Activated naive CD4-positive, alpha-beta T cell treated with anti-CD3 and anti-CD28 coated beads for 36 hours (primary cell): ENCODE measurements at places on chromosomes 3 and 15.

DNA sequence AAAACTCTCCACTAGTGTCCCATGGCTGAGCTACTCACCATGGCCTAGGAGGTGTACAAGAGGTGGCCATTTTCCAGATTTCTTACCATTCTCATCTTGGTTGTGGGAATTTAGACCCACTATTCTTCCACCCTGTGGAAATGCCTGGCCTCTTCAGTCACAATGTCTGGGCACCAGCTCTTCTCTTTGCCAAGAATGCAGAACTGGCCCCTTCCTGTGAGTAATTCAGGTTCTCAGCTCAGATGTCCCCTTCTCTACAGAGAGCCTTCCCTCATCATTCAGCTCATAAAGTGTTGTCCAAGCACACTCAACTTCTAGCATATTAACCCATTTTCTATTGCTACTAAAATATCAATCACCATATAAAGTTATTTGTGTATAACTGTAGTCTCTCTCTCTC is 575.5 kb upstream of the KCNMB2 start:
- no peak for DNase-seq

DNA sequence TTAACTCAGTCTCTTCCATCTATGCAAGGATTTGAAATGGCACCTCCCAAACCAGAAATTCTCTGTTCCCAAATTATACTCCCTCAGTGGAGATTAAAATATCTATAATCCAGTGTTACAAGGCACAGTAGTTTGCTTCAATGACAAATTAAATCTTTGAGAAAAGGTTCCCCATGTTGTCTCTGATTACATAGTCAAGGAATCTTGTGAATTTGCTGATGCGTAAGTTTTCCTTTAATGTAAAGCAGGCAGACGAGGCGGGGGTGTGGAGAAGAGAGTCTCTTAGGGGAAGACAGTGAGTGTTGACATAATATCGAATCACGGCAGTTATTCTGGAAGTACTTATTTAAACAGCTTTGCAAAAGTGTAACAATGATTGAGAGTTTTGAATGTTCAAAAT is 236.4 kb upstream of the RARB start:
- DNase-seq, result no peak

DNA sequence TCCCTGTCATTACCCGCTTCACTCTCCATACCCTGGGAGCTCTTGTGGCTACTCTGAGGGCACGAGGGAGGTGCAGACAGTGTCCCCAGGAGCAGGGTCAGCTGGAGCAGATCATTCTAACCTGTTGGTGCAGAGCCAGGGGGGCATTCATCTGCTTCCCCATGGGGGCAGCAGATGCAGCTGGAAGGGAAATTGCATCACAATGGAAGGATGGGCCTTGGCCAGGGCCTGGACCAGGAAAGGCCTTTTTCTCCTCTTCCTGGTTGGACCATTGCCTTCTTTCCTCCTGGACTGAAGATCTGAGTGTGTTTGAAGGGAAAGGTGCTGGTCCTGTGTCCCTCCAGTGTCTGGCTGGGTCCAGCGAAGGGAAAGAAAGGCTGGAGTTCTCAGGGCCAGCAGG is 55.7 kb downstream of the EPHB1 start:
- DNase-seq, result no peak

DNA sequence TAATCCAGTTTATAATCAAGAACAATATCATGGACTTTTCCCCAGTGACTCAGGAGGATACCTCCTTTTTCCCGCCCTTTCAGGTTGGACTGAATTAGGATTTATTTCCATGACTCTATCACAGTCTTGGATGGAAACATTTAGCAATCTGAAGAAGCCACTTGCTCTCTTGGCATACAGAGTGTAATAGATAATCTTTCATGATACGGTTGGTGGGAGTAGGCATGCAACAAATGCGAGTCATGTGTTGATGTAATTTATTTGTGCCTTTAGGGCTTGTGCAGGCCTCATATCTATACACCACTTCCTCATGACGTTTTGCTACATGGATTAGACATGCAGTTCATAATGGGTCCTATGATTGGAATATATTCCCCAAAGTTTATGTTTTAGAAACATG is 54.2 kb upstream of the MCTP2 start:
- DNase-seq, result no peak

GRCh38 chr15:83928878-83929418 is 275.0 kb downstream of the ADAMTSL3 start:
- DNase-seq, result no peak

DNA sequence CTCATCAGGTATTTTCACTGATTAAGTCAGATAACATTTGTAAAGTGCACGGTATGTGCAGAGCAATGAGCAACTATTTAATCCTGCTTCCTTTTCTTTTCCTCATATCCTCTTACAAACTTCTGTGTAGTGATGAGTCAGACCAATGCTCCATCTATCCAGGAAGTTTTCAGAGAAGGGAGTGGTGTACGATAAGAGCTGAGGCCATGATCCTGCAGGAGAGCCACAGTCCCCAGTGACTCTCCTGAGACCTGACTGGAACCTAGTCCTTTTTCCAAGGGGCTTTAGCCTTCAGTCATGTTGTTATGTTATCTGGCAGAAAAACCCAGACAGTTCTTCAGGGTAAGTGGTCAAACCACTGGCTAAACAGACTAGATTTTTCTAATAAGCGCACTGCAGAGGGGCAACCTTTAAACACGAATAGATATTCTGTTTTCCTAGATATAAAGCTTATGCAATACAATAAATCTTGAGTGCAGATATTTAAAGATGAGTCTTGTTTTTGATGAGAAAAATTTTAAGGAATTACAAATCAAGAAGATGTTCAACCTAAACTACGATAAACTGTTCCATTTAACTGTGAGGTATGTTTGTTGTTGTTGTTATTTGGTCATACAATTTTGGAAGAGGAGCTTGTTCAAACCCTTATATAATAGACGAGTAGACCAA is 110.5 kb upstream of the RAP2B start:
- no peak for DNase-seq

DNA sequence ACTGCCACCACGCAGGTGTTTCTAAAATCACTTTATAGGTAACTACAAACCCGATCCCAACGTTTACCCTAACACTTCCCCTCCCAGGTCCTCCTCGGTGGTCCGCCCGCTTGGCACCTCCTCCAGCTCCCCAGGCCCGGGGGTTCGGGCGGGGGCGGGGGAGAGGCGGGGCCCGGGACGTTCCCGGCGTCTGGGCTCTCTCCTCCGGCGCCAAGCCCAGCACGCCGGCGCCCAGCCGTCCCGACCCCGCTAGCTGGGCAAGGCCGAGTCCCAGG is 562 bp downstream of the CGGBP1 start:
- no peak for DNase-seq

- DNase-seq, result no peak
Measured at GRCh38 chr3:187247398-187247797, 44.1 kb downstream of the MASP1 start.

GRCh38 chr15:89543389-89543788 is 31.9 kb upstream of the TICRR start:
- DNase-seq, result no peak

- no peak for DNase-seq
Measured at GRCh38 chr3:100702082-100702979, 7.0 kb upstream of the TFG start.

DNA sequence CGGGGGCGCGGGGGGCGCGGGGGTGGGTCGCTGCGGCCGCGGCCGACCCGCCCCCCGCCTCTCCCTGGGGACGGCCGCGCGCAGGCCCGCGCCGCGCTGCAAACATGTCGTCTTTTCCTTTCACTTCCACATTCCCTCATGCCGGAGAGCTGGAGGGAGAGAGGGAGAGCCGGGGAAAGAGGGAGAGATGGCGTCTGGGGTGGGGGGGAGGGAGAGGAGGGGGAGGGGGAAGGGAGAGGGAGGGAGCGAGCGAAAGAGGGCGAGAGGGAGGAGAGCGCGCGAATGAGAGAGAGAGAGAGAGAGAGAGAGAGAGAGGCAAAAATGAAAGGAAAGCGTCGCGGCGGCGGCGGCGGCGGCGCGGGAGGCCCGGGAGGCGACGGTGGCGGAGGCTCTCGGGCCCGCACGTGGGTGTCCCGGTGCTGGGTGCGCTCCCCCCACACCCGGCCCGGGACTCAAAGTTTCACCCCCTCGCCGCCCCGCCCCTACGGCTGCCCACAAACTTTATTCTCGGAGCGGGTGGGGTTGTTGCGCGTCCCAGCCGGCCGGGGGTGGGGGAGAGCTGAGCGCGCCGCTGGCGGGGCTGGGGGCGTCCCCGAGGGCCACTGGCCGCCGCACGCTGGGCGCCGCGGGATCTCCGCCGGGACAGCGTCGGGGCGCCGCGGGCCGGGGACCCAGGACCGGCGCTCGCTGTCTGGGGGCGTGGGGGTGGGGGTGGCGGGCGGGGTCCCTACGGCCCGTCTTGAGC is 731 bp downstream of the ZNF710 start:
- peak; percentile 70 for DNase-seq

- DNase-seq, result peak; percentile 72
Measured at GRCh38 chr3:53890726-53891475, 758 bp downstream of the SELENOK start.

- DNase-seq, result no peak
Measured at GRCh38 chr15:25543196-25543595, 104.4 kb upstream of the UBE3A start.

DNA sequence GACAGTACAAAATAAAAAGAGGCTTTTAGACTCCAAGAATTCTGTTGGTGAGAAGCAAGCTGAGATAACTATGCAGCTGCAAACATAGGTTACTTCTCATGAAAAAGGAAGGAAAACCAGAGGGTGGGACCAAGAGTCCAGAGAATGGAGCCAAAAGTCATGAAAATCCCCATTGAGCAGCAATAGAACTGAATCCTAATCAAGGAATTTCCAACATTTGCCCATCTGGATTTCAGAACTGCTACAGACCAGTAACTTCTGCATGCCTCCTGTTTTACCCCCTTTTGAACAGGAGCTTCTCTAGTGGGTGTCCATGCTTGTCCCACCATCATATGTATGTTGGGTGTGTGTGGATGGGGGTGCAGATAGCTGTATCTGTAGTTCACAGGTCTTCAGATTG is 33.6 kb upstream of the BNC1 start:
- no peak for DNase-seq

DNA sequence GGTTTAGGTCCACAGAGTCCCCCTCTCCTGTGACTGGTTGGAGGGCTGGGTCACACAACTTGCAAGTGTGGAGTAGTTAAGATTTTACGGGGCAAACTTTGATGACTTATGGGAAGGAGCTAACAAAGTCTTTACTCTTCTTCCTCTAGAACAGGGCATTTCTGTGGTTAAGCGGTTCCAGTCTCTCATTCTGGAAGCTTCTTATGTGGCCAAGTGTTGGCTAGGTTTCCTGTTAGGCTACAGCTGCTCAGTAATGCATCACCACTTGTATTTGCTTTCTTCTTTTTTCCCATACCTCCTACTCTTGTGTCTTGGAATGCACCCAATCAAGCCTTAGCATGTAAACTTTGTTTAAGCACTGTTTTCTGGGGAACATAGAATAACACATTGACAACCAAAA is 100.6 kb upstream of the PLAAT1 start:
- no peak for DNase-seq
